ENCODE measurements at places on chromosomes 7 and 10.

GRCh38 chr7:105178177-105178576, 164.2 kb downstream of the KMT2E start:
- no peak for DNase-seq

GRCh38 chr7:158314394-158314793, 273.2 kb downstream of the PTPRN2 start:
- DNase-seq: no peak

DNA sequence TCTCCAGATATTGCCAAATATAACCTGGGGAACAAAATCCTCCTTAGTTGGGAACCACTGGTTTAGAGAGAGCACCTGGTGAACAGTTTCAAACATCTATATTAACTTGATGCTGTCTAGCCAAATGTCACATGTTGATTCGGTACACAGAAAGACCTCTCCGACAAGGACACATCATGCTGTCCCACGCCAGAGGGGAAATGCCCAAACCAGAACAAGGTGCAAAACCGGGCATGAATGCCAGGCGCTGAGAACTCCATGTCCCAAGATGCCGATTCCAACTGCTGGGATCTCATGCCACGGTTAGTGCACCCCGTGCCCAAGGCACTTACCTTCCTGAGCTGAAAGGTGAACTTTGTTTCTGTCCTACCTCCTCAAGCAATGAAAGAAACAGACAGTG, 100.8 kb downstream of the SFMBT2 start:
- no peak for DNase-seq

- no peak for DNase-seq
Observed at GRCh38 chr7:91556956-91557650, 292.9 kb downstream of the FZD1 start.

- DNase-seq: no peak
Observed at GRCh38 chr7:44310221-44310848, 15.1 kb downstream of the CAMK2B start.

All from CD4-positive, alpha-beta T cell treated with Interferon gamma for 1 hour (primary cell).